ENCODE measurements at places on chromosomes 6 and 20.
A peak's percentile ranks its signal among the peaks of the same experiment; 100 is the strongest.

DNA sequence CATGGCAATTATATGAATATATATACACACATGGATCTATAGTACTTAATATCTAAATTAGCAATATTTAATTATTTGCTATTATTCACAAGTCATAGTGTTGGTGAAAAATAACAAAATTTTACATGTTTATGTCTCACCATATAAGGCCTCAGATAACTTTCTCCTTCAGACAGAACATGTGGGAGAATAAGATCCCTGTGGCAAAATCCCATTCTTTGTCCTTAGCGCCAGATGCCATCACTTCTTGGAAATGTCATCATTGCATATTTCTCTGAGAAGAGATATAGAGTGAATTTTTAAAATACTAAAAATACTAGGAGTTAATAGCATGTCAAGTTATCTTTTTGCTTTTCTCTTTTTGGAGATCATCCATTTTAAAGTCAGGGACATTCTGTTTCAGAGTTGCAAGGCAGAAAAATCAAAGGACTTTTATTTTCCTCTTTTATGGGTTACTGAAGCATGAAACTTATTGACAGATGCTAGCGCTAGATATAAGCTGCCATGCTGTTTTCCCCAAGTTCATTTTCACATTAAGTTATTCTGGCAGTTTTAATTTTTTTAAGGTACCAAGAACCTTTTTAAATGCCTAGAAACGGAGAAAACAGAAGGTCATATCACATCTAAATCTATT is 30.4 kb upstream of the STXBP5 start:
- DNase-seq, result no peak

- DNase-seq, result no peak
Observed at GRCh38 chr20:58984691-58985090, 3.6 kb downstream of the NELFCD start.

- DNase-seq, result no peak
Observed at GRCh38 chr6:125219361-125219895, 65.9 kb downstream of the TPD52L1 start.

GRCh38 chr6:41767112-41767833 is 12.4 kb downstream of the FRS3 start:
- DNase-seq, result peak; percentile 79

GRCh38 chr6:157613011-157613522 is 210.0 kb upstream of the SNX9 start:
- peak; percentile 38 for DNase-seq

GRCh38 chr6:85676086-85676729 is 33.5 kb upstream of the SYNCRIP start:
- no peak for DNase-seq

- DNase-seq, result no peak
Observed at GRCh38 chr6:149503872-149504271, 19.1 kb upstream of the ZC3H12D start.

GRCh38 chr6:7143476-7143974 is 35.8 kb downstream of the RREB1 start:
- no peak for DNase-seq

DNA sequence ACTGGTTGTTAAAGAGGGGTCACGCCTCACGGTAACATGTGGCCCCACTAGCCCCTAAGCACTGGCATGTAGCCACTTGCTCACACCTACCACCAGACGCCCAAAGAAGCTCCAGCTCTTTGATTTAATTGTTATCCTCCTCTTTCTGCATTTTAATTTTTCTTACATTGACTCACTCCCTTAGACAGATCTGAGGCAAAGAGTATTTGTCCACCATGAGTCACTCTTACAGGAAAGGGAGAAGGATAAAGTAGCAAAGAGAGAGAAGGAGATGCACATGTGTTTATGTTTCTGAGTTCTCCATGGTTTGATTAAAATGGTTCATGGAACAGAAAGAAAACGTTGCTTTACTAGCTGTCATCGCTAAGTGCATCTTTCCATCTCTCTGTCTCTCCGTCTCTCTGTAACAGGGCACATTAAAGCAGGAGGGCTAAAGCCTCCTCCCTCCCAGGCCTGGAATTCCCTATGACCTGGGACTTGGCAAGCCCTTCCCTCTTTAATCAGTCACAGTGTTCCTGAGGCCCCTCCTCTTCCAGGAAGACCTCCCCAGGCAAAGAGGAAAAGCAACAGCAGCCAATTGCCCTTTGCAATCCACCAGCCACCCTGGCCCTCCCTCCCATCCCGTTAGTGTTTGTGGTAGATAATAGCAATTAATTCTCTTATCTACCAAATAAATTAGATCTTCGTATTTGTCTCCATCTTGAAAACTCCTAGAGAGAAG is 112.8 kb upstream of the TSHZ2 start:
- no peak for DNase-seq

- DNase-seq, result no peak
Observed at GRCh38 chr20:3785240-3786125, 1.1 kb downstream of the CENPB start.

DNA sequence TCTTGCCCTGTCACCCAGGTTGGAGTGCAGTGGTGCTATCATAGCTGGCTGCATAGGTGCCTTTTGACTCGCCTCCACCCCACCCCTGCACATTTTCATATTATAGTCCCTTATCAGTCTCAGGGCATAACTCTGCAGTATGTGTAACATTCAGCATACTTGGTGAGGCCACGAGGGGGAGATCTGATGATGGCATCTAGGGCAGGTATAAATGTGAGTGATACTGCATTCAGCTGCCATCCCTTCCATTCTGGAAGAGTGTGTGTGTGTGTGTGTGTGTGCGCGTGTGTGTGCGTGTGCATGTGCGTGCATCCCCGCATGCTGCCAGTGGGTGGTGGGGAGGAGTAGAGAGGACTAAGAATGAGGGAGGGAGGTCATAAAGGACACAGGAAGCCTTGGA is 81.4 kb downstream of the JARID2 start:
- peak; percentile 19 for DNase-seq

DNA sequence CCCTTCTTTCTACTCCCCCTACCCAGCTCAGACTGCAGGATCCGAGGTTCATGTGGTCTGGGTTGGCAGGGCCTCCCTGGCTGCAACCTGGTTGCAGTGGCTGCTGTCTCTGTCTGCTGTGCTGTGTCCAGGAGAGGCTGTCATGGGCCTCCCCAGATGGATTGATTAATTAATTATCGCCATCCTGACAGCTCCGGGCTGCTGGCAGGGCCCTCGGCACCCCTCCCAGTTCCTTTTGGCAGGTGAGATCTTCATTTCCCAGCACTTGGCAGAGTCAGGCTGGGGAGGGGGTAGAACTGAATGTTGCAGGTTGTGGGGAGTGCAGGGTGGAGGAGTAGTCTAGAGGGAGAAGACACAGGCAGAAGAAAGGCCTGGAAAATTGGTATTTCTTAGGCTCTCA is 56.7 kb upstream of the ZFAND3 start:
- DNase-seq, result no peak

DNA sequence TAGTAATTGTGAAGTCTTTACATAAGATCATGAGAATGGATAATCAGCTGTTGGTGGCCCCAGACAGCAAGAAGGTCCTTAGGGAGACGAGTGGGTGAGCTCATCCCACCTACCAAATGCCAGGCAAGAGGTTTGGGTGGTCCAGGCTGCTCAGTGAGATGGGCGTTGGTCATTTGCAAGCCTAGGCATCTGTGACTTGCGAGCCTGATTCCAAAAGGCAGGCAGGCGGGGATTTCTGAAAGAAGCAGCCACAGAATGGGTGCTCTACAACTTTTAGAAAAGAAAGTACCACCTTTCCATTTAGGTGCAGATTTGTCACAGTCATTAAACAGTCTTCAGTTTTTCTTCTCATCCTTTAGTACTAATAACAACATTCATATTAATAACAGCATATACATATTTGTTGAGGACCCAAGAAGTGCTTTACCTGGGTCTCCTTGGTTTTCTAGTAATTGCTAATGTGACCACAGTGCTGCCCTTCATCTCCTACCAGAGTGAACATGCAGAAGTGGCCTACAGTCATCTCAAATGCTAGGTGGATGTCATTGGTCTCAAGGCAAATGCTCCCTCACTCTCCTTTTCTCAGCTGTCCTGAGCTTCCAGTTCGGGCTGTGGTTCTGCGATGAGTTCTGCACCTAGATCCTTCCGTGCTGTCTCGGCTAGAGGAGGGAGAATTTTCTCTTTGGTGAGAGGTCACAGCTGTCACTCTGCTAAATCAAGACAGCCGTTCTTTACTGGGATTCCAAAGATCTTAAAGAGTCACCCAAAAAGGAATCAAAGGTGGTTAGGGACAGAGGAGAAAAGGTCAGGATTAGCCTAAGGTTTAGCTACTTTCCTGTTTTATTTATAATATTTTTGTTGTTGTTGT is 2.7 kb downstream of the WRNIP1 start:
- DNase-seq, result no peak

- DNase-seq, result peak; percentile 34
Observed at GRCh38 chr6:117938311-117938995, 31.4 kb downstream of the SLC35F1 start.

DNA sequence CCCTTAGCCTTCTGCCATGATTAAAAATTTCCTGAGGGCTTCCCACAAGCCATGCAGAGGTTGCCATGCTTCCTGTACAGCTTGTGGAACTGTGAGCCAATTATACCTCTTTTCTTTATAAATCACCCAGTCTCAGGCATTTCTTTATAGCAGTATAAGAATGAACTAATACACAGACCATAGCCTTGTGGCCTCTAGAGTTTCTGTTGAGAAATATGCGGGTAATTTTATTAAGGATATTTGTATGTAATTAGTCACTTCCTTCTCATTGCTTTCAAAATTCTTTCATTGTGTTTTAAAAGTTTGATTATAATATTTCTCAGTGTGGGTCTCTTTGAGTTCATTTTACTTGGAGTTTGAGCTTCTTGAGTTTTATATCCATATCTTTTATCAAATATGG is 484.9 kb downstream of the COL12A1 start:
- no peak for DNase-seq

GRCh38 chr6:72504406-72504805 is 117.5 kb upstream of the KCNQ5 start:
- no peak for DNase-seq

- DNase-seq, result no peak
Observed at GRCh38 chr6:161100072-161100471, 108.5 kb downstream of the MAP3K4 start.

GRCh38 chr6:148677594-148678476 is 69.0 kb upstream of the UST start:
- no peak for DNase-seq
